Suppressor macrophage treated with lipopolysaccharide for 1 hour (primary cell): ENCODE measurements at places on chromosomes 7 and 10.

DNA sequence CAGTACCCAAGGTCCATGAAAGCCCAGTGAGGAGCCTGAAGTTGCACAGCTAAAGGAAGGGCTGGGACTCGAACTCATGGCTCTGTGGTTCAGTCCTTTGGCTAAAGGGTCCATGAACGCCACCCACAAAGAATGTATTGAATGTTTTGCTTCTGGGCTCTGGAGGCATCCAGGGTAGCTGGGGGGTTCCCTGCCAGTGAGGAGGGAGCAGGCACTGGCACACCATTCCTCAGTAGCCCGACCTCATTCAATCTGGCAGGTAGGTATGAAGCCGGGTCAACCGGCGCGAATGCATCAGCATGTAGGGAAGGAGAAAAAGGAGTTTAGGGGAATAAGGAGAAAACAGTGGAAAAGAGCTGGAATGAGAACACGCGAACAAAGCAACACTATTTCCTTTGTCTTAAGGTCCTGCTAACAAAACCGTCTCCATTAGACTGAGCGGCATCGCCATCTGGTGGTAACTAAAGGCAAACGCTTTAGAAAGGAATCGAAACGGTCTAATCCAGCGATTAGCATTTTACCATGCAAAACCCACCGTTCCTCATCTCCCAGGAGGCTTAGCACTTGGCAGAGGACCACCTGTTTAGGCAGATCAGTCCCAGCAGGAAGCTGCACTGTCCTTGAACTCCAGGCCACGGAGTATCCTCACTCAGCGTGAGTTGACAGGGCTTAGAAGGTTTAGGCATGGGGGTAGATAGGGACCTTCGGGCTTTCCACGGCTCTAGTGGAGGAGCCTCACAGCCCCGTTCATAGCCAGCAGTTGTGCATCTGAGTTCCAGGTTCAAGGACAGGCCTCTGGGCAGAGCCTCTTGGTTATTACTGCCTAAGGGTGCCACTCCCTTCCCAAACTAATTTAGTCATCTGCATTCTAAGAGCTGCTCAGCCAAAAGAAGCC, 122.8 kb downstream of the UBE2H start:
- DNase-seq = peak; percentile 81

DNA sequence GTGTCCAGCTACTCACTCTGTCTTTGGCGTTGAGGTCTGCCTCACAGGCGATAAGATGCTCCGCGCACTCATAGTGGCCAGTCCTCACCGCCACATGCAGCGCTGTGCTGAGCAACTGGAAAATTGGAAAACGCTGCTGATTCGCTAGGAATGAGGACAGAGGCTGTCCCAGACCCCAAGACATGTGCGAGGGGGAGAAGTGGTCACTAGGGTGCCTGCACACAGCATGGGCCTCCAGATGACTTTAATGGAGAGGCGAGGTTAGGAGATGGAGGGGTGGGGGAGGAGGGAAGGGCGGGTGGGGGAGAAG, 5.2 kb downstream of the ANKRD1 start:
- no peak for DNase-seq

- DNase-seq = peak; percentile 41
Measured at GRCh38 chr10:122419016-122419415, 35.4 kb upstream of the ARMS2 start.

DNA sequence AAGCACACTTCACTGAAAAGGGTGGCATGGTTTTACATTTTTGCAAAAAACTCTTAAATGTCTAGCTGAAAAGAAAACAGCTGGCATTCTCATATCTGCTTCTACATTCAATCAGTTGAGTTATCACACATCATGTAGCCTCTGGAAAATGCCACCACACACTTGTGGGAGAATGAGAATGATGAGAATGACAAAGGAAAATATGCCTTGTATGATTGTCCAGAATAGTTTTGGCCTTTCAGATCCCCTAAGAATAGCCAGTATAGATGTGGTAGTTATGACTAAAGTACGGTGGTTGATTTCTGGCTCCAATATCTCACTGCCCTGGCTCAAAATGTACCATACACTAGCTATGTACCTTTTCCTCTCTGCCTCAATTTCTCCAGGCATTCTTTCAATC, 30.2 kb upstream of the FRMD4A start:
- no peak for DNase-seq

- DNase-seq = peak; percentile 44
Measured at GRCh38 chr7:134420424-134421125, 38.3 kb downstream of the AKR1B1 start.
